ENCODE measurements at places on chromosomes 3 and 15.

DNA sequence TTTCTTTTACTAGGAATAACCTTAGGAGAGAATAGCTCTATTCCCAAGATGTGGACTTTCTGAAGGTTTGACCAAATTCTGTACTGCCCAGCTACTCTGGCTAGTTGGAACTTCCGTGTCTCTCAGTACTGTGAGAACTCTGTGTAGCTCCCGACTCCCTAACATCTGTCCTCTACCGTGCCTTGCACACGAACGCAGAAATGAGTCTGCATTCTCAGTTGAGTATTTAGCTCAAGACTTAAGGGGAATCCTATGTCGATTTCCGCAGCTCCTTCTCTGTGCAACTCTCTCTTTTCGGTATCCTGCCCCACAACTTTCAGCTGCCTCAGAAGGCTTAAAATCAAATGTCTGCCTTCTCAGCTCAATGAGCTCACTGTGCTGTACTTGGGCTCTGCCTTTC, 86.7 kb upstream of the EPHB3 start:
- no peak for DNase-seq

DNA sequence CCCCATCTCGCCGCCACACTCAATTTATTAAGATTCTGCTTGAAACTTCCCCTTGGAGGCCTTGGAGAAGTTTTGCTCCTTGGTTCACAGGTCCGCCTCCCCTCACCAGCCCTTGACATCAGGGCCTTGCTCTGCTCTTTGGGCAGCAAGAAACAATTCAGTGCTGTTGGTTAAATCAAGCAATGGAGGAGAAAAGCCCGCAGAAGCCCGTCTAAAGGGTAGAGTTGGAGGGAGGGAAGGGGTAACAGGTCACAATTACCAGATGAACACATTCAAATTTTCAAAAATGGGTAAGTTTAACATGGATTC, 429 bp downstream of the PARP9 start:
- no peak for DNase-seq

- peak; percentile 13 for DNase-seq
Measured at GRCh38 chr15:66862940-66863335, 160.9 kb downstream of the SMAD6 start.

DNA sequence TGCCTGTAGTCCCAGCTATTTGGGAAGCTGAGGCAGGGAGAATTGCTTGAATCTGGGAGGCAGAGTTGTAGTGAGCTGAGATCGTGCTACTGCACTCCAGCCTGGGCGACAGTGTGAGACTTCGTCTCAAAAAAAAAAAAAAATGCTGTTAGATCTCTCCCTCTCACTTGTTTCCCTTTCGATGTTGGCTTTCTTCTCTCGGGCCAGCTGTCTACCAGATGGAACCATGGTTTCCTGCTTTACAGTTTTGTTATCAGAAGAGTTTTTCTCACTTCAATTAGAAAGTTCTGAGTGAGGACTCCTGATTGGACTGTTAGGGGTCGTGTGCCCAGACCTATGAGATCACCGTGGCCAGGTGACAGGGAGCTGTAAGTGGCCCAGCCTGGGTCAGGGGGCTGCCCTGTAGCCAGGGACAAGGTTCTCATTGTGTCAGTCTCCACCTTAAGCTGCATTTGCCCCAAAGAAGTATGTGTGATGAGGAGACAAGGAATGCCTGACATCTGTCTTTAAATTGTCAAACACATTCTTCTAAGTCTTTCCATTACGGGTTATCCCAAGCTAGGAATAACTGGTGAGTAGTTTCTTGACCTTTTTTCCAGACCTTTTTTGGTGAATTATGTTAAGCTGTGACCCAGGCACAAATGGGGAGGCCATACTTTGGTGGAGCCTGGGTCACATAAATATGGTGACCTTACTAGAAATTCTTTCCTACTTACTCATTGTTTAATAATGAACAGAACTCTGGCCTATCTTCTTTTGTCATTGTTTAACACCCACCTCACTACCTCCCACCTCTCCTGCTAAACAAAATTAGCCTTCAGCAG, 25.2 kb downstream of the SNAPC5 start:
- peak; percentile 14 for DNase-seq

GRCh38 chr3:187941135-187941847, 196.0 kb upstream of the BCL6 start:
- no peak for DNase-seq

- no peak for DNase-seq
Measured at GRCh38 chr3:50453907-50454306, 49.5 kb downstream of the CACNA2D2 start.

DNA sequence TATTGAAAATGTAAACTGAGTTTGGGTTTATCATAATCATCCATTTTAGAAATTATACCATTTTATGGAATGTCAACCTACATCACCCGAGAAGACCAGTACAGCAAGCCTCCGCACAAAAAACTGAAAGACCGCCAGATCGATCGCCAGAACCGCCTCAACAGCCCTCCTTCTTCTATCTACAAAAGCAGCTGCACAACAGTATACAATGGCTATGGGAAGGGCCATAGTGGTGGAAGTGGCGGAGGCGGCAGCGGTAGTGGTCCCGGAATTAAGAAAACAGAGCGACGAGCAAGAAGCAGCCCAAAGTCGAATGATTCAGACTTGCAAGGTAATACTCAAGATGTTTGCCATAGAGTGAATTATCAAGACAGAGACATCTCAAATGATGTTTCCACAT, 197.0 kb downstream of the GHSR start:
- DNase-seq, result no peak

- DNase-seq, result peak; percentile 42
Measured at GRCh38 chr3:50436114-50436674, 67.2 kb downstream of the CACNA2D2 start.

DNA sequence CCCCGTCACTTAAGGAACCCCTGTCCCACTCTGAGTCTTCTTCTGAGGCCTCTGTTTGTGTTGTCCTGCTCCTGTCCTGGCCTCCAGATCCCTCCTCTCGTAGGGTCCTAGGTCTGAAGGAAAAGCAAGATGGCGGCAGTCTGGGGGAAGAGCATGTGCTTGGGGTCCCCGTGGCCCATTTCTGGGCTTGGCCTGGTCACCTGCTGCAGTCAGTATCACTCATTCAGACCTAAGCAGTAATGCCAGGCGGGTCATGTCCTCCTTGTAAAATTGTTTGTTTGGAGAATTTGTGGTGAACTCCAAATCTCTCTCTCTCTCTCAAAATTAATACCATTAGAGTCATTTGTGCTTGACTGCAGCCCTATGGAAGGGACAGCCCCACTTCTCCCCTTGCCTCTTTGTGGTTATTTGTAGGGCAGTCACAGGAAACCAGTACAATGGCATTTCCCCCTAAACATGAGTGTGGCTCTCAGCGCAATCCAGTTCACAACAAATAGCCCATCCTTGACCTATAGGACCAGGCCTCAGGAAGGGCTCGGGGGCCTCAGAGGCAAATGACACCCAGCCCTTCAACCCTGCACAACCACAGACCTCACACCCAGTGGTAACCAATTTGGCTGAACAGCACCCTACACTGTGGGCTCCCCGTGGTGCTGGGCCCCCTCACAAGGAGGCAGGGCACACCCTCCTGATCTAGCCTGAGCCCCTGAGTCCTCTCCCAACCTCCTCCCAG, 173.5 kb downstream of the OR4M2 start:
- no peak for DNase-seq

- DNase-seq, result no peak
Measured at GRCh38 chr3:94258851-94259250, 196.0 kb downstream of the NSUN3 start.

- DNase-seq, result no peak
Measured at GRCh38 chr15:40498418-40498817, 27.6 kb downstream of the CHST14 start.

DNA sequence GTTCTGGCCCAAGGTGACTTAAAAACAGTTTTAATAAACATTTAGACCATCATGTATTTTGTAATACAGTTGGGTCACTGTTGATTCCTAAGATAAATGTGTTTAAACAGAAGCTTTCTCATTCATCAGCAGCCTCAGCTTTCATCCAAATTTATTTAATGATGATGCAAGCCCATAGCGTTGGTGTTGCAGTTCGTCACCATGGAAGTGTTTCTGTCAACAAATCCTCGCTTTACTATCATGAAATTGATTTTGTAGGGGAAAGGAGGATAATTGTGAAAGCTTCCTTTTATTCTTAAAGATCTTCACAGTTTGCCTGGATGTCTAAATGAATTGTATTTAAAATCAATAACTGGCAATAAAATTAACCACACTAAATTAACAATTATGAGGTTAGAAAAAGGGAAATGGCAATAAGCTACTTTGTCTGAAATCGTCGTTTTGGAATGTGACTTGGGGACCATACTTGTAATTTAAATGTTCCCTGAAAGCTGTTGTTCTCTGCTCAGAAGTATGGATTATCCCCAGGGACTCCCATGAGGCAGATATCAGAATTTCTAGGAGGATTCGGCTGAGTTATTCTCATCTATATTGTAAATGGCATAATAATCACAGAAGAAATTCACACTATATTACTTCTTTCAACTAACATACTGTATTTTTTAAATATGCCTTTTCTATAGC, 29.0 kb downstream of the CMSS1 start:
- DNase-seq, result no peak

- DNase-seq, result no peak
Measured at GRCh38 chr15:100784493-100785180, 95.0 kb upstream of the ALDH1A3 start.

GRCh38 chr3:194849166-194849875, 163.6 kb downstream of the FAM43A start:
- no peak for DNase-seq

- no peak for DNase-seq
Measured at GRCh38 chr3:194251007-194251406, 100.1 kb downstream of the CPN2 start.

All from stimulated activated CD8-positive, alpha-beta memory T cell treated with anti-CD3 and anti-CD28 coated beads, Interleukin-15, amount 100 ng/mL, for 4 hours (primary cell).